SJCRH30 (cell line): ENCODE measurements at places on chromosomes 6 and 20. TPM values are rescaled to one million over a fixed set of nuclear protein-coding genes. Genes with fewer than 3 reads are reported as not detected.
A peak's percentile ranks its signal among the peaks of the same experiment; 100 is the strongest.

SYCP2L gene
- total RNA-seq: 3.0 and 3.5 TPM in 2 replicates

GRCh38 chr6:20092071-20092566 lies 120.2 kb downstream of the MBOAT1 start:
- H3K4me1 ChIP-seq: no peaks in the 10 kb centered on the region
- no peak overlapping the region for H3K27ac ChIP-seq
- DNase-seq: no peak
- H3K4me3 ChIP-seq: no peak overlapping the region

RGS17 gene
- total RNA-seq: 13.6 and 15.5 TPM in 2 replicates

ERVFRD-1 gene
- total RNA-seq: not detected in 2 replicates

- no peak overlapping the region for H3K4me3 ChIP-seq
- H3K27me3 ChIP-seq: no peaks in the 10 kb centered on the region
- DNase-seq: no peak
- no peaks in the 10 kb centered on the region for H3K36me3 ChIP-seq
- H3K4me1 ChIP-seq: no peaks in the 10 kb centered on the region
These were observed 110.6 kb downstream of the CDKAL1 start for GRCh38 chr6:20644667-20645370.

DNA sequence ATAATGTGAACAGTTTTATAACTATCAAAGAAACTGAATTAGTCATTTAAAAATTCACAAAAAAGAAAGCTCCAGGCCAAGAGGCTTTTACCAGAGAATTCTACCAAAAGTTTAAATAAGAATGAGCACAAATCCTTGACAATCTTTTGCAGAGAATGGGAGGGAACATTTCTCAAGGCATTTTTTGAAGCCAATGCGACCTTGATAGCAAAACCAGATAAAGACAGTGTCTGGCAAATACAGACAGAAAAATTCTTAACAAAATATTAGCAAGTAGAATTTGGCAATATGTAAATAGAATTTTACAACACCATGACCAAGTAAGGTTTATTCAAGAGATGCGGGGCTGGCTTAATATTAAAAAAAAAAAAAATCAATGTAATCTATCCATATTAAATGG lies 41.7 kb downstream of the RNF24 start:
- H3K4me1 ChIP-seq: no peaks in the 10 kb centered on the region
- H3K27me3 ChIP-seq: no peaks in the 10 kb centered on the region
- H3K27ac ChIP-seq: no peak overlapping the region

ZNF334 gene
- total RNA-seq: 0.32 and 0.35 TPM in 2 replicates

DNA sequence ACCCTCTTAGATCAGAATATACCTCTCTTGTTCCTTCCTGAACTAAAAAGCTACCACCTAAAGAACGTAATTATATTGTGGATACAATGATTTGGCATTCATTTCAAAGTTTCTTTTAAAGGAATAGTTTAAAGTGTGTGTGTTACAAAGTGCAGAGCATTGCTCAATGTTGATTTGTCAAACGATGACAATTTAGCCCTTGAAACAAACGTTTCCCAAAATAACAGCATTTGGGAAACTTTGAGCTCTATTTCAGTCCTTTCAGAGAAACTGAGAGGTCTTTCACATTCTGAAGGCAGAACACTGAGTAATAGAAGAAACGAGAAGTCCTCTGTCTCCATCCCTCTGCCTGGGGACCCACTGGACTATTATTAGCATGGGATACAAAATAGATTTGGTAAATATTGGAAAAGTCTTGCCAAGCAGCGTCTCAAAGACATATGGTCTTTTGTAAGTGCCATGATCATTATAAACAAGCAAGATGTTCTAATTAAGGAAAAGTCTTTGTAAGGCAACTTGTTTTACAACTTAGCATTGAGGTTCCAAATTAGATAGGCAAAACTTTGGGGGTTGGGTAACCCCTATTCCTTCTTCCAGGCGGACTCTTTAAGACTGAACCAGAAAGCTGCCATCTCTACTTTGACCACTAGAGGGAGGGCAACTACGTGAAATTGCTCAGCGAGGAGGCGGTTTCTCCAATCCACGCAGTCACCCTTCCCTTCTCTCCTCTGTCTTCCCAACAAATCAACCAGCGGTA lies 208.8 kb downstream of the RNF144B start:
- H3K4me1 ChIP-seq: no peaks in the 10 kb centered on the region
- no peak overlapping the region for H3K4me3 ChIP-seq
- no peaks in the 10 kb centered on the region for H3K36me3 ChIP-seq
- peak; percentile 69 for DNase-seq
- H3K27ac ChIP-seq: no peak overlapping the region

DNA sequence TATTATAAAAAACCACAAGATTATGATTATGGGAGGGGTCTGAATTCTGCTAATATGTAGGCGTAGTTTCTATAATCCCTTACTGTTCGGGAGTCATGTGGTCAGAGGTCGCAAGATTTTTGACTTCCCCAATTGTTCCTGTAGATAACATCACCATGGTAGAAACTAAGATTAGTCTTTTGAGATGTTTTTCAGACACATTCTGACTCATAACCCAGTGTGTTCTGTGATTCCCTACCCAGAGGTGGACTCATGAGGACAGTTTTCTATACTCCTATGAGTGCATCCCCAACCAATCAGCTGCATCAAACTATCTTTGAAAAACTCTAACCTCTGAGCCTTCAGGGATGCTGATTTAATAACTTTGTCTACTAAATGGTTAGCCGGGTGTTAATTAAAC lies 175.5 kb downstream of the RFPL4B start:
- H3K27me3 ChIP-seq: no peaks in the 10 kb centered on the region
- no peak overlapping the region for H3K27ac ChIP-seq
- H3K4me1 ChIP-seq: no peaks in the 10 kb centered on the region
- H3K4me3 ChIP-seq: no peak overlapping the region

DNA sequence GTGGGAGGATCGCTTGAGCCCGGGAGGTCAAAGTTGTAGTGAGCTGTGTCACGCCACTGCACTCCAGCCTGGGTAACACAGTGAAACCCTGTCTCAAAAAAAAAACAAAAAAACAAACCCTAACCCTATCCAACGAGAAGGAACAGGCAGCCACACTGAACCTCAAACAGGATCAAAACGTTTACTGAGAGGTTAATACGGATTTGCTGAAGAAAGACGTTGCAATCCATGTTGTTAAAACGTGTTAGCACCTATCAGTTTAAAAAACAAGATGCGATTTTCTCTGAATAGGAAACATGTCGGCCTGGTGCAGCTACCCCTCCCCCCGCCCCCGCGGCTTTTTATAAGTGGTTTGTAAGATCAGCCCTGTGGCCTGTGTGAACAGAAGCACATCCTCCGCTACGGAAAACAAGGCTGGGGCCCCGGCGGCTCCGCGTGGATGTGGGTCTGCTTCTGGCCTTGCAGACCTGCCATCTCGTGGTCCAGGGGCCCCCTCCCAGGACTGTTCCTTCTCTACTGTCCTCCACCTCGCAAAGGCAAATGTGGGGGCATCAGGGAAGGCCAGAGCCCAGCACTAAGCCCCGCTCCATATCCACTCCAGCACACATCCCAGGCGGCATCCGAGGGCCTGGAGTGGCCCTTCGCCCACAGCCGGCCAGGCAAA lies 11.4 kb downstream of the SLC2A4RG start:
- H3K36me3 ChIP-seq: no peaks in the 10 kb centered on the region
- H3K27me3 ChIP-seq: no peaks in the 10 kb centered on the region
- no peak overlapping the region for H3K4me3 ChIP-seq
- no peak overlapping the region for H3K27ac ChIP-seq
- H3K4me1 ChIP-seq: no peaks in the 10 kb centered on the region

GRCh38 chr20:17590245-17590644 lies 20.4 kb downstream of the DSTN start:
- no peak overlapping the region for H3K27ac ChIP-seq
- H3K4me3 ChIP-seq: no peak overlapping the region
- DNase-seq: no peak
- peaks cover 3% of the 10 kb centered on the region for H3K4me1 ChIP-seq

- no peak for DNase-seq
- peaks cover 19% of the 10 kb centered on the region; the same call in 1 of the 2 replicates for H3K4me1 ChIP-seq
- H3K36me3 ChIP-seq: no peaks in the 10 kb centered on the region; the same call in none of the 2 replicates
- no peak overlapping the region for H3K4me3 ChIP-seq
These were observed 11.5 kb downstream of the NFKBIL1 start for GRCh38 chr6:31558631-31559500.

ZNF165 gene
- total RNA-seq: 0.53 and 0.68 TPM in 2 replicates

DNA sequence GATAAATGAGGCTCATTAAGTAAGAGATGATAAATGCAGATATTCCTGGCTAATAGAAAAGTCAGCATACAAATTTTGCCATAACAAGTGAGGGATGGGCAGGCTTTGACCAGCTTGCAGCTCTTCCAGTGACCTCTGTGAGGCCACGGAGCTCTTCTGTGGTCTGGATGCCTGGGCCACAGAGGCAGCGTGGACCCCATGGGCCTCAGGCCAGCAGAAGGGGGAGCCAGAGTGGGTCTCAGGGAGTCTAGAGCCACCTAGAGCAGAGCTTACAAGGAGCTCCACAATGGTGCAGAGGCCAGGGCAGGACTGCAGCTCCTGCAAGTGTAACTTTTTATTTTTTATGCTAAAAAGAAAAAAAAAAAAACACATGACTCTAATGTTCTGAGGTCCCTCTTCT lies 165.1 kb downstream of the ARID1B start:
- H3K27me3 ChIP-seq: no peaks in the 10 kb centered on the region
- no peak overlapping the region for H3K27ac ChIP-seq
- no peak overlapping the region for H3K4me3 ChIP-seq

SIRPG gene
- not detected in 2 replicates for total RNA-seq
